ENCODE measurements at places on chromosomes 2 and 18.

GRCh38 chr2:127624756-127625571 lies 21.0 kb upstream of the GPR17 start:
- DNase-seq = peak; percentile 15

DNA sequence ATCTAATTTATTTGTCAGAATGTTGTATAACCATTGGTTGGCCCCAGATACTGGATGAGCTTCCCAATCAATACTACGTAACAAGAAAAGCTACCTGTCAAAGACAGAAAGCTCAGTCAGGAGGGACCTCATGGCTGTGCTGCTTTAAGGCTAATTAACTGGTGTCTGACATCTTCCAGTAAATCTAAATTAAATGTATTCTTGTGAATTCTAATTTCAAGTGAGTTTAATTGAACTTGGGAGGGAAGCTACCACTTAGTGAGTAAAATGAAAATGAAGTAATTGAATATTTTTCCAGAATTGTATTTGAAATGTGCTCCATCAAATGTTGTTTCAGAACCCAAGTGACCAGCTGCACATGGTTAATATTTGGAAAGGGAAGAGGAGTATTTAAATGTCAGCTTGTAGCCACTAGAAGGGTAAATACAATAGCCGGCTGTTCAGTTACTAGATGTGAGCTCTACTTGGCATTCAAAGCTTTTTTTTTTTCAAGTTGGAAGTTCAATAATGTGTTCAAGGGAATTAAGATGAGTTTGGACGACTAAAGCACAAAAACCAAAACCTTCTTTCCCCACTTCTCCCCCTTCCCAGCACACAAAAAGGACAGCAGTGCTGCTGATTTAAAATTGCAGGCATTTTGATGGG lies 62.0 kb downstream of the GPR39 start:
- no peak for DNase-seq

DNA sequence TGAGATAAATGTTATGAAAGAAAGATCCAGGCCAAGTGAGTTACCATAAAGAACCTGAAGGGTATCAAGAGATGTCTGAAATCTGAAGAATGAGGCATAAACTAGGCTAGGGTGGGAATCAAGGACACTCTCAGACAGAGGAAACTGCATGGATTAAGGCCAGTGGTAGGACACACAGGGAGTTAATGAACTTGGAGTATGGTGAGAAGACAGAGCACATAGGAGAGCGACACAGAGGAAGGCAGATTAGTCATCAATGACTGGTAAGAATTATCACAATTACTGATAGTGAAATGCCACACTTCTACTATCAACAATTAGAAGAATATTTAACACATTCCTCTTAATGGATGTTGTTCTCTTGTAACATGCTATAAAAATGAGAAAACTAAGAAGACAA lies 76.9 kb downstream of the TTC21B start:
- DNase-seq = no peak

DNA sequence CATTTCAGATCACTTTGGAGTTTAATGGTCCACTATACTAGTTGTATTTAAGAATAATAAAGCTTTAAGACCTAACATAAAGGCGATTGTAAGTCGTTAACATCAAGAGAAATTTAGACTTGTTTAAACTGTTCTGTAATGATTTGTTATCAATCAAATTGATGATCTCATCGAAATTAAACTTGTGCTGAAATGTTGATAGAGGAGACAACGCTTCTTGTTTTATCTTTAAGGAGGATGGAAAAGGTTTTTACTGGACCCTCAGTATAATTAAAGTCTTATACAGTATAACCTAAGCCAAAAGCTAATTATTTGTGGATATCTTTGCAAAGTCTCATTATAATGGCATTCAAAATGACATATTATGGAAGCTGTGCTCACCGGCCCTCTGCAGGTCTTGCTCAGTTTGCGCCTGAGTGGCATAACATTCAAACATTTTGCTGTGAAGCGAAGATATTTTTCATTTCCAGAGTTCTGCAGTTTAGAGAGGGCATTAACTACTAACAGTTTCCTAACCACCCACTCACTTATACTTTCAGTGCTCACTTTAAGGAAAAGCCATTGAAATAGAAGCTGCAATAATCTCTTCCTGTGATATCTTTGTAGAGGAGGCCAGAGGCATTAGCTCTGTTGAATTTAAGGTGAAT lies 1.4 kb upstream of the SERTAD2 start:
- no peak for DNase-seq

- DNase-seq = no peak
These were observed 237.8 kb downstream of the PLCL1 start for GRCh38 chr2:198042189-198042588.

- DNase-seq = no peak
These were observed 2.5 kb upstream of the RAD51AP2 start for GRCh38 chr2:17520761-17521160.

GRCh38 chr18:23529604-23530003 lies 26.3 kb downstream of the RMC1 start:
- DNase-seq = no peak

DNA sequence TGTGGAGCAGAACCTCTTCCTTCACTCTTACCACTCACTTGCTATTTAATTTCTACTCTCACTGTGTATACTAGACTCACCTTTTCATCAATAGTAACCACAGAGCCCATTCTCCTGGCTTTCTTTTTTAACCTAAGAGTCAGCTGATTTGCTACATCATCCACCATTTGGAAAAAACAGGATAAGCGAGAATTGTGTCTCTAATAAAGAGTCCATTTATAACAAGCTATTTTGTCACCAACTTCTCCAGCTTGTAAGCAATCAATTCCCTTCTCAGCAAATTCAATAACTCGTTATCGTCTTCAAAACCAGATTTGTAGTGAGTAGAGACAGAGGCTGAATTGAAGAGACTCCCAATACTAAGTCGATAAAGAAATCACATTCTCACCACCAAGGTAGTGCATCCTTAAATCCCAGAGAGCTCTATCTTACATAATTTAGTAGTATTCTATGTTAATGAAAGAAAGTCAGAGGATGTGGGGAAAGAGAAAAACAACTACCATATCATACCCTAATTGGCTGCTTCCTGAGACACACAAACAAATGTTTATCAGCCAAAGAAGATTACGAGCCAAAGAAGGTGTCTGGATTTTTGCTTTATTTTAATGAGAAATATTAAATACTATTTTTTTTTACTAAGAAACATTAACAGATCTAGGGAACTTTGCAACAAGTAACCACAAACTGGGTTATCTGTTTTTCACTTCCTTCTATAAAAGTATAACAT lies 52.5 kb upstream of the SPTBN1 start:
- no peak for DNase-seq

DNA sequence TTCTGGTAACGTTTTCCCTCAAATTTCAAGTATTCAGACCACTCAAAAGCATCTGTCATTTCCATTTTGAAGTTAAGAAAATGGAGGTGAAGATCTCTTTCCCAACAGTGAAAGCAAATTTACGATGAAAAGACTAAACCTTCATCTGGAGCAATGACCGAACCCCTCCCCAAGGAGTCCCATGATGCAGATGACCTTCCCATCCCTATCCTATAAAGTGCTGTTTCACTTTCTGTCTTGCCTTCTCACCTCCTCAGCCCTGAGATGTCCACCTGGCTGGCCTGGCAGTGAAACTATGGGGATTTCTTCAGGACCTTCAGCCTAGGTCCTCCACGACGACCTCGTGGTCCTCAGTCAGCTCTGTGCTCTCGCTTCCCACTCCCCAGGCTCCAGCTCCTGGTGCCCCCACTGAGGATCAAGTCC lies 925 bp upstream of the NPC1 start:
- no peak for DNase-seq

DNA sequence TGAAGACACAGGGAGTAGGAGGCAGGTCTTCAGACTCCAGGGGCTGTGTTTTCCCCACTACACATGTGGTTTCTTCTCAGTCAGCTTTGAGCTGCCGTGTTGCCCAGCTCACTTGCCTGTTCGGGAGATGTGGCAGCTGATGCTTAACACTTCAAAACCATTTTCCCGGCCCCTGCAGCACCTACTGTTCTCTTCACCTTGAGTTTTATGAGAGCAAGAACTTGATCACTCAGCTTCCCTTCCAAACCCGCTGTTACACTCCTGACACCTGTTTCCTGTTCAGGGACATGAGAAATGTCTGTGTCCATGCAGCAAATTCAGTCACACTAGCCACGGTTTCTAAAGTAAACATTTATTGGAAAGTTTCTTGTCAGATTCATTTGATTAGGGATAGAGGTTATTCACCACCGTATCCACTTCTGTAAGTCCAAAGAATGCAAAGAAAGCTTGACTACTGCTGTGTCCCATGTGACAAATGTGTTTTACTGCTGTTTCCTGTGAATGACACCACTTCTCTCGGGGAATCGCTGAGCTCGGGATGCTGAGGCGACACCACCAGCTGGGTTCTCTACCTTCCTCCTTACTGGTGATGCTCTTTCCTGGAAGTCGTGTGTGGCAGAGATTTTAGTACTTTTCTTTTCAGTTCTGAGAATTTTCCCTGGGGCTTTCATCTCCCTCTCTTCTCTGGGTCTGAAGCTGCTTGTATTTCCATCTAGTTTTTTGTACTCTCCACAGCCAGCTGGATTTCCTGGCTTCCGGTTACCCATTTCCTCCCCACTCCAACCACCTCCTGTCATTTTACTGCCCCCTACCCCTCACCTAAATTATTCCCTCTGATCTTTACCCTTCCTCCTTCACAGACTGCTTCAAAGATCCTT lies 91.7 kb downstream of the KLF7 start:
- no peak for DNase-seq

GRCh38 chr2:108635630-108636354 lies 83.5 kb upstream of the RANBP2 start:
- no peak for DNase-seq

- no peak for DNase-seq
These were observed 325.6 kb downstream of the NR4A2 start for GRCh38 chr2:156006721-156007618.

- no peak for DNase-seq
These were observed 78.2 kb upstream of the GCFC2 start for GRCh38 chr2:75788902-75789301.

- DNase-seq = no peak
These were observed 68.0 kb upstream of the PSME4 start for GRCh38 chr2:54038835-54039234.

DNA sequence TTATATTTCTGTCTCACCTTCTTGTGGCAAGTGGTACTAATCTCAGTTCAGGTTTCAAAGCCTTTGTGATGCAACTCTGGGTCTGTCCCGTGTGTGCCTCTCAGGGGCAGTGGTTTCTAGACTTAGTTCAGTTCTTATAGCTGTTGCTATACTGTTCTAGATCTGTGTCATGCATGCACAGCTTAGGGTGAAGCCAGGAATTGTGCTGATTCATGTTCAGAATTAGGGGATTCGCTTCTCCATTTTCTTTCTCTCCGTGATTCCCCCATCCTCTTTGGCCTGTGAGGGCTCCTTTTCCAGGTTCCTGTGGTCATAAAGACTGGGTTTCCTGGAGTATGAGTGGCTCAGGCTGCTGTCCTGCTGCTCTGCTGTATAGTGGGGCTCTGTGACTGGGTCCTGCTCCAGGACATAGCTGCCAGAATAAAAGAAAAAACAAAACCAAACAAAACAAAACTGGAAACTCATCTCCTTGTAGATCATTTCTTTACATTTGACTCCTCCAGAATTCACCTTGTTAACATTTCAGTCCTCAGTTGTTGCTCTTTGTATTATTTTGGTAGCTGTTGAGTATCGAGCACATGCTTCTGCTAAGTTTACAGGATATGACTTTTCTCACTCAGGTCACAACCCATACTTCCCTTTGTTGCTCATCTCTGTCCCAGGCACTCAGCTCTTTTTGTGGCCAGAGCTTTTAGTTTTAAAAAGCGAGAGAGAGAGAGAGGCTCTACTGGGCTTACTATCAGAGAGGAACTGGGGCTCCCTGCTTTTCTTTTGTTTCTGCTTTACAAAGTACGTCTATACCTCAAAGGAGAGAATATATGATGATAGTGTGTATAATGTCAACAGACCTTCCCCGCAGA lies 34.2 kb downstream of the CERS6 start:
- no peak for DNase-seq

DNA sequence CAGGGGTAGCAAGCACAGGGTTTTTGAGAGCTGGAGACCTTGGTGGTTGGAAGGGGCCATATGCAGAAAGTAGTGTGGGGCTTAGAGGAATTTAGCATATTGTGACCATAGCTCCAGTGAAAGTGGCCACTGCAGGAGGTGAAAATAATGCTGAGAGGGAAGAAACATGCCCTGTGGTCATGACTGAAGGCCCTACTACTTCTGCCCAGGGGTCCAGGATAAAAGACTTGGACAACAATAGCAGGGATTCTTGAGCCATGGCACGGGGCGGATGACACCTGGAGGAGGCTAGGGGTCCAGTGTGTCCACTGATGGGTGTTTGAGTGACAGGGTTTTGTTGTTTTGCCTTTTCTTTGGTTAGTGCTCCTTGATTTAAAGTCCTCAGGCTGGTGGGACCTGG lies 694.6 kb downstream of the CPS1 start:
- DNase-seq = no peak
